ENCODE measurements at places on chromosomes 4 and X.

DNA sequence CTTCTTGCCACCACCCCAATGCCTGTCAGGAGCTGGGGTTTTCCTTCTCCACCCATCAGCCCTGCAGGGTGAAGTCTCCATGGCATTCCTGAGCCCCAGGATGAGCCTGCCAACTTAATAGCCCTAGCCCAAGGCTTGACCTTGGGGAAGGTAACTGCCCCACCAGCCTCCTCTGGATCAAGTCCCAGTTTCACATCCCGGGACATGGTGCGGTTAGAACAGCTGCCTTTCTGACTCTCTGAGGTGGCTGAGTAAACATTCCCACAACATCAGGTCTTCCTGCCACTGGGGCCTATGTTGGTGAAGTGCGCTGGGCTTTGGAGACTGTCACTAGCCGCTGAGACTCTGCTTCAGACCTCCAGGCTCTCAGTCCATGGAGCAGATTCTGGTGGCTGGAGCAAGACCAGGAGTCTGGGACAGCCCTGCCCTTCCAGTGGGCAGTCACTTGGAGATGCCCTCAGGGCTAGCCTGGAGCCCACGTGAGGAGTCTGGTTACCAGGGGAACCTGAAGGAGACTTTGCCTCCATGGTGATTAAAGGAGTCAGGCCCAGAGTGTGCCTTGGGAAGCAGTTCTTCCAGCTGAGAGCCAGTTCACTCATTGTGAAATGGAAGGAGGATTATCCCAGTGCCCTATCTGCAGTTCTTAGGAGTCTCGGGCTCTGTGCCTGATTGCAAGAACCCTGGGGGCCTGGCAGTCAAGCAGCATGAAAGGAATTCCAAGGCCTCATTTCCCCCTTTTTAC lies 56.8 kb downstream of the SMIM20 start:
- DNase-seq: no peak

DNA sequence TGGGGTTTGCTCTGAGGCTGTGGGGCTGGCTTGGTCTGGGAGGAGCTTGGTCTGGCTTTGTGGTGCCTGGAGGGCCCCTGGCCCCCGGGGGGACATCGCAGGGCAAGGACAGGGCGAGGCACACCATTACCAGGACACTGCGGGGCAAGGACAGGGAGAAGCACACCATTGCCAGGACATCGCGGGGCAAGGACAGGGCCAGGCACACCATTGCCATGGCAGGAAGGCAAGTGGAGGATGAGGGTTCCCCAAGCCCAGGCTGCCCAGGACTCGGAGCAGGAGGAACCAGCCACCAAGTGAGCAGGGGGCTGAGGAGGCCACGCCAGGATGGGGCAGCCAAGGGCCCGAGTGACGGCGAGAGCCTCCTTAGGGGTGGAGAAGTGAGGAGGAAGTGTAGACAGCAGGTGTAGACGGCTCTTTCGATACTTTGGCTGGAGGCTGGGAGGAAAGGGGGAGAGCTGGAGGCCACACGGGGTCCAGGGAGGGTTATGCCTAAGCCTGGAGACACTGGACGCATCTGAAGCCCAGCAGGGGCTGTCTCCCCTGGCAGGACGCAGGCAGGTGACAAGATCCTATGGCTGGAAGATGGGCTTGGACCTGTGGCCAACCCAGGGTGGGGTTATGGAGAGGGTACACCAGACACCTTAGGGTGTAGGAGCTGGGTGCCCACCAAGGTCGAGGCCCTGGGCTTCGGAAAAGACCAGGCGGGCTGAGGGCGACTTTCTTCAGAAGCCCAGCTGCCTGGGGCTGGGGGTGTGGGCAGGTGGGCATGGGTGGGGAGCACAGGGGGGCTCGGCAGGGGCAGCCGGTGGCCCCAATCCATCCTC lies 7.3 kb downstream of the NKX1-1 start:
- DNase-seq: no peak

DNA sequence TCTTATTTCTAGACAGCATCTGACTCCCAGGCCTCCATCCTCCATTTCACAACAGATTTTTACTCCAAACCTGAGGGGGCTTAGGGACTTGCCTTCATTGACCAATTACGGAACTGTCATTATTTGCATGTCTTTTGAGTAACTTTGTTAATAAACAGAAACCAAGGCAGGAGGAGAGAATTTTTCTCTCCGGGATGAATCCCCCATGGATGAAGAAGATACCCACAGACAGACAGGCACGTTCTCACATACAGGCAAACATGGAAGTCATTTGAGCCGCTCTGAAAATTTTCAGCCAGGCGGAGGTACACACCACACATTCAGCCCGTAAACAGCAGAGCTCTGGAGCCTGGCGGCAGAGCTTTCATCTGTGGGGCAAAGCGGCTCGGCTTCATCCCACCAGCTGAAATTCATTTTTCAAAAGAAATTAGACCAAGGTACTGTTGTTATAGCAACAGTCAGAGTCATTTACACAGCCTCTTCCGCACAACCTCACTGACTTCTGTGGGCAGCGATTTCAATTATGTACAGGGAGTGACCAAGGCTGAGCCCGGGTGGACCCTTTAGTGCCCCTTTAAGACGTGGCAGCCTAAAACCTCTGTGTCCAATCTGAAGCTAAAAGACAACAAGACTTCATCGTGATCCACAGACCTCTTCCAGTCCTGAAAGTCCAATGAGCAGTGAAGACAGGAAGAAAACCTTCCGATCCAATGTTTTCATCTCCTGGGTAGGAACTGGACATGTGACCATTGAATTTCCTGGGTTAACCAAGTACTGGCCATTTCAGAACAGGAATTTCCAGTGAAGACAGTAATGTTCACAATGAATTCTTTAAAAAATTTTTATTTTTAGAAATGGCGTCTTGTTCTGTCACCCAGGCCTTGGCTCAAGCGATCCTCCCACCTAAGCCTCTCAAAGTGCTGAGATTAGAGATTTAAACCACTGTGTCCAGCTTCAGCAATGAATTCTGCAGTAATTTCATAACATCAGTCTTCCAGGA lies 237.0 kb downstream of the MGST2 start:
- no peak for DNase-seq

- DNase-seq: no peak
These were observed 17.2 kb upstream of the USP27X start for GRCh38 chrX:49862093-49862492.

GRCh38 chr4:189187531-189188052 lies 753.1 kb upstream of the FRG1 start:
- no peak for DNase-seq

GRCh38 chrX:136866337-136867095 lies 14.0 kb downstream of the RBMX start:
- DNase-seq: no peak

- DNase-seq: no peak
These were observed 88.4 kb downstream of the EVC start for GRCh38 chr4:5799406-5799805.

- DNase-seq: no peak
These were observed 58.8 kb downstream of the RHOH start for GRCh38 chr4:40255393-40256281.

- DNase-seq: no peak
These were observed 21.2 kb downstream of the SLC2A9 start for GRCh38 chr4:9999956-10000561.

DNA sequence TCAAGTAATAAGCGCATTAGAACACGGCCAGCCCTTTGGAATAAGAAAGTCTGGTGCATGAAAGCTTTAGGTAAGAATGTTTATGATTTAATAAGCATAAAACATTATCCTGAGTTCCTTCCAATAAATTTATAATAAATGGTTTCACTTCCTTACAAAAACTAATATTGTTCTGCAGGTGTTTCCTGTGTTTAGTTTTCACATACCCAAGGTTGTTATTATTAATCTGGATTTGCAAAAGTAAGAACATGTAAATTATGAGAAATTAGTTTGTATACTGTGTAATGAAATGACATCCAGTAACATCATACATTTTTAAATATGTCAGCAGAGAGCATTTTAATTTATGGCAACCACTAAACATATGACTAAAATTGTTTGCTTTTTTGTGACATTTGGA lies 72.1 kb downstream of the BANK1 start:
- DNase-seq: no peak

- peak; percentile 31 for DNase-seq
These were observed 55.3 kb downstream of the PALLD start for GRCh38 chr4:168551945-168552695.

DNA sequence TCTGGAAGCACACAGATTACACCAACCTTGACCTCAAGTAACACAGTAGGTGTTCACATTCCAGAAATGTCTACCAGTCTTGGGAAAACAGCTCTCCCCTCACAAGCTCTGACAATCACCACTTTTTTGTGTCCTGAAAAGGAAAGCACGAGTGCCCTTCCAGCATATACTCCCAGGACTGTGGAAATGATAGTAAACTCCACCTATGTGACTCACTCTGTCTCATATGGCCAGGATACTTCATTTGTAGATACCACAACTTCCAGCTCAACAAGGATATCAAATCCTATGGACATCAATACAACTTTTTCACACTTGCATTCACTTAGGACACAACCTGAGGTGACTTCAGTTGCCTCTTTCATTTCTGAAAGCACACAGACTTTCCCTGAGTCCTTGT lies 46.9 kb downstream of the ADGRG4 start:
- no peak for DNase-seq

DNA sequence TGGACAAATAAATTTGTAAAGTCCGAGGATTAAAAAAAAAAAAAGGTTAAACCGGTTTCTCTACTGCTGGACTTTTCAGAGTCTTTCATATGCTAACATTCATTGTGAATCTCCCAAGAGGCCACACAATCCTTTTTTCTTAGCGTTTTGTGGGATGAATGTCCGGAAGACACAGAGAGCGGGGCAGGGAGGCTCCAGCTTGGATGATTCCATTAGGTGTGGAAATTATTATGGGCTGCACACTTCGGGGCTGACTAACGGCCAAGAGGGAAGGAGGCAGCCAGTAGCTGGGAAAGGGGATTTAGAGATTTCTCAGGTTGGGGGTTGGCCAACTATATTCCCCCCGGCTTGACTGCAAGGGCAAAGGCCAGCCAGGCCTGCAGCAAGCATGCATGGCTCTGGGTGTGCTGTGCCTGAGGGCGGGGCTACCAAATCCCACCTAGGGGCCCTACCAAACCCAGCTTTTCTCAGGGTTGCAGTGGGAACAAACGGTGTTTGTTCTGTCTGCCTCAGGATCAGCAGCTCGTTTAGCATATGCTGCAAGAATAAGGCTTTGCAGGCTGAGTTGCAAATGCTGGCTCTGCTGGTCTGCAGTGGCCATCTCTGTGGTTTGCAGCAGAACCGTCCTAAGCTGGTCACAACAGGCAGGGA lies 28.6 kb downstream of the NYX start:
- DNase-seq: no peak

- no peak for DNase-seq
These were observed 353.3 kb downstream of the OPHN1 start for GRCh38 chrX:68079961-68080360.

DNA sequence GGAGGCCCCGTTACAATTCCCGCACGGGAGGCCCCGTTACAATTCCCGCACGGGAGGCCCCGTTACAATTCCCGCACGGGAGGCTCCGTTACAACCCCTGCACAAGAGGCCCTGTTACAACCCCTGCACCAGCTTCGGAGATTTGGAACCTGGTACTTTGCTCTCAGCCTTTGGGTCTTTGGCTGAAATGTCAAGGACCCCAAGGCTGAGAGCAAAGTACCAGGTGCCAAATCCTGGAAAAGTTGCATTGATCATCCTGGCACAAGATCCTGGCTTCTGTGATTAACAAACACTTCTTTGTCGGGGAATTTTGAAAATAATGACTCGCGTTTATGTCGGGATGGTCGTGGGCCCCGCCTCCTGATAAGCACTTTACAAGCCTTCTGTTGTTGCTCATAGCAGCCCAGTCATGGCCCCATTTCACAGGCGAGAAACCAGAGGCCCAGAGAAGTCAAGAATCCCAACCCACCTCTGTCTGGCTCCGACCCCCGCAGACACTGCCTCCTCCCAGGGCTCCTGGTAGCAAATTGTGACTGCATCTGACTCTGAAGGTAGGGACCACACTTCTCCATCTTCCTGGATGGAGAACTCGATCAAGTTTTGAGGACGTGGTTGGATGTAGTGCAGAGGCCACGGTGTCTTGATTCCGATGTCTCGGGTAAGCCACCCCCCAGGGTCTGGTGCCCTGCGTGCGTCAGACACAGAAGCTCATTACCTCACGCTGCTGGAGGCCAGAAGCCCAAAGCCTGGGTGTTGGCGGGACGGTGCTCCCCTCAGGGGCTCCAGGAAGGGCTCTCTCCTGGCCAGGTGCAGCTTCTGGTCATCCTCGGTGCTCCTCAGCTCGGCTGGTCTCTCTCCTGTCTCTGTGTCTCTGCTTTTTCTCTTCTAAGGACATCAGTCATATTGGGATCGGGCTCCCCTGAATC lies 60.3 kb downstream of the ADRA2C start:
- no peak for DNase-seq

- DNase-seq: no peak
These were observed 9.8 kb upstream of the BCOR start for GRCh38 chrX:40107291-40108161.

GRCh38 chrX:103531002-103531401 lies 11.7 kb upstream of the RAB40A start:
- DNase-seq: no peak

GRCh38 chr4:28879178-28879577 lies 1841.0 kb upstream of the PCDH7 start:
- DNase-seq: no peak

DNA sequence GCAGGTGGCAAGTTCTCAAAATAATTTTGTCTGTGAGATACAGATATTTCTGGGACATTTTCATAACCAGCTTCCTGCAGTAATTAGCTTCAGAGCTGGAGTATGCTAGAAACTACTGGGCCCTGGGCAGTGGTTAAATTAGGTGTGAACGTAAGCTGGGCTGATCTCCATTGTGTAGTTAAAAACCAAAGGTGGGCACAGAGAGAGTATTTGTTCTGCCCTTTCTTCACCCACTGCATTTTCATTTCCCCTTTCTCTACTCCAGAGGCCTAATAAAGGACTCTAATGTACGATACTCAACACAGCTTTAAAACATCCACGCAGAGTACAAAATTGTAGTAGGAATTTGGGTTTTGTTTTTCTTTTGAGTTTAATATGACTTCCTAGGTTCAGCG lies 252.7 kb downstream of the SPRY1 start:
- no peak for DNase-seq

DNA sequence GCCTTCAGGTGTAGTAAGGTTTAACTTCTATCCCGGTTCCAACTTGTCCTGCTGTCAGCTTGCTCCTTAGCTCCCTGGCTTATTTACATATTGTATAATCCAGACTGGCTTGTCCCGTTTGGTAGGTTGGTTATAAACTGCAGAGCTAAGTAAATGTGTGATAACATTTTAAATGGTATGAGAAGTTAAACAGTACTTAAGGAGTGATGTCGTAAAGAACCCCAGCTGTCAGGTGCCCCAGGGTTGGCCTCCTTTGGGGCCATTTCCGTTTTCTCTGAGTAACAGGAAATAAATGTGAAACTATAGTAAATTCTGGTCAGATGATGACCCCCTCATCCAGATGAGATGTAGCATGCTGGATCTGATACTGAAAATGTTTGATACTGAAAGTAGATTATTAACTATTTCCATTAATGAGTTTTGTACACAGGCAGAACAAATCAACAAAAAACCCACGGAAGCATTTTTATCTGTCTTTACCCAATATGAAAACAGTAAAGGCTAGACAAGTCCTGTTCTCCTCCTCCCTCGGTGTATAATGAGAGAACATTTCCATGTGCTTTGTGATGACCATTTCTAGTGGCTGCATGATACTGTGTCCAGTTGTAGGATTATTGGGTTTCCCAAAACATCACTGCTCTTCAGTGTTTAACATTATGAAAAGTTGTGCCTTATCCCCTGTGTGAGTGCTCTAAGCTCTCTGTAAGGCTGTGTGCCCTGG lies 22.4 kb downstream of the GAB1 start:
- peak; percentile 36 for DNase-seq
